Keratinocyte (primary cell): ENCODE measurements at places on chromosomes 11 and 22. TPM values are rescaled to one million over a fixed set of nuclear protein-coding genes. Genes with fewer than 3 reads are reported as not detected.

- no peak overlapping the region for H3K4me3 ChIP-seq
- DNase-seq: no peak
- H3K4me1 ChIP-seq: peaks cover 5% of the 10 kb centered on the region
- H3K27ac ChIP-seq: no peak overlapping the region
- no peaks in the 10 kb centered on the region for H3K27me3 ChIP-seq
- no peaks in the 10 kb centered on the region for H3K36me3 ChIP-seq
Measured at GRCh38 chr11:19934828-19935259, 222.2 kb downstream of the NAV2 start.

DNA sequence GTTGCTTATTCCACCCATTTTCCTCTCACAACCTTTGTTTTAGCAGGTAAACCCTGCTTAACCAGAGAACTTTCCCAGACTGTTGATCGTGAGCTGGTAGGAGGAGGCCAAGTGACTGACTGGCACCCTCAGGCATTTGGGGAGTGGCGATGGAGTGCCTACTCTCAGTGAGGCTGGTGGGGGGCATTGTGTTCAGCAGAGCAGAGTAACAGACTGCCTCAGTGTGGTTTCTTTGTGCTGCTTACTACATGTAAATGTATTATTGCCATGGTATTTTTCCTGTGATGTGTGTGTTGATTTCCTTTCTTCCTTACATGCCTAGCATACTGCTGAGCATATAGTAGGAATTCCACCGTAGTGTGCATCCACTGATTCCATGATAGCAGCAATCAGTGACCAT is 2.6 kb downstream of the MARK2 start:
- H3K27ac ChIP-seq: peak overlapping the region; percentile 63
- peaks cover 6% of the 10 kb centered on the region for H3K36me3 ChIP-seq
- DNase-seq: no peak

- no peaks in the 10 kb centered on the region for H3K27me3 ChIP-seq
- no peak for DNase-seq
- H3K4me1 ChIP-seq: peaks cover 9% of the 10 kb centered on the region
- no peak overlapping the region for H3K27ac ChIP-seq
- H3K4me3 ChIP-seq: no peak overlapping the region
Measured at GRCh38 chr11:42170601-42171000, 711.1 kb upstream of the LRRC4C start.

GRCh38 chr11:73366265-73366610 is 10.0 kb upstream of the RELT start:
- H3K4me3 ChIP-seq: no peak overlapping the region
- no peaks in the 10 kb centered on the region for H3K36me3 ChIP-seq
- H3K27me3 ChIP-seq: no peaks in the 10 kb centered on the region
- H3K27ac ChIP-seq: no peak overlapping the region

DNA sequence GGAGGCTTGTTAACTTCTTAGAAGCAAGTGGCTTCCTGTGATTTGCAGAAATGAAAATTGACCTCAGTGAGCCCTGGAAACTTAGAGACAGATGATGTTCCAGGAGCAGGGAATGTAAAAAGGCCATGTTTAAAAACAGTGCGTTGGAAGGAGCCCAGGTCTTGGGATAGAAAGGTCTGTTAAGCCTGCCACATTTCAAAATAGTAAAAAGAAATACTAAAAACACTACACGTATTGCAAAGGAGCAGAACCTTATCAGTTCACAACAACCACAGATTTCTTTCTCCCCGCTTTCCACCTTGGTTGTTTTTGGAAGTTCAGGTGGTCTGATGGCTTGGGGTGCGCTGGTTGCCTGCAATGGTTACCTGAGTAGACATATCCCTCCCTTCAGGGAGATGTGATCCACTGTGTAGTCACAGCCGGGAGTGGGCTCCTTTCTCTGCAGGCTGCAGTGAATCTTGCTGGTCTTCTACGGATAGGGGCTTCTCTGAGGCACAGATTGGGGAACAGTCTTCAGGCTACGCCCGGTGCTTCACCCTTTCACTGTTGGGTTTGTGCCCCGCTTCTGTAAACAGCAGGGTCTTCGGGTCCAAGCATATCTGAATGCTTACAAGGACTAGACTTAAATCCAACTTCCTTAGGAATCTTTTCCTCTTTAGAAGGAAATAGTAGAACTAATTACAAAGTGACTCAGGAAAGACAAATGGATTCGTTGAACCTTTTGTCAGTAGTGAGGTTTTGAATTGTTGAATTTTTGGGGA is 1.9 kb downstream of the TEAD1 start:
- no peaks in the 10 kb centered on the region for H3K27me3 ChIP-seq
- H3K36me3 ChIP-seq: no peaks in the 10 kb centered on the region
- H3K4me1 ChIP-seq: peaks cover 41% of the 10 kb centered on the region
- peak overlapping the region; percentile 97 for H3K4me3 ChIP-seq

DNA sequence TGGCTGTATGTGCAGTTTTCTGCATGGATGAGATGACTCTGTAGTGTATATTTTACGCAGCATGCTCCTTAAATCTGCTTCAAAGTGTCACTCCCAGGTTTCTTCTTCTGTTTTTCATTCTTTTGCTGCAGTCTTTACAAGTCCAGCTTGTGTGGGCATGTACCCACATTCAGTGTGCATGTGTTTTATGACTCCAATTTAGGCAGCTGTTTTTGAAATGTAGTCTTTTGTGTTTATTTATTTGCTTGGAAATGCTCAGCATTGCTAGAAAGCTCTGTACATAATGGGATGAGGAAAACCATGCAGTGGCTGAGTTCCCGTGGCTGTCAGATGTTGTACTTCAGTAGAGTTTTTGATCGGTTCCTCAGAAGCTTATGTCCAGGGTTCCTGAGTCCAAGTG is 138.5 kb downstream of the ARHGAP42 start:
- H3K27ac ChIP-seq: no peak overlapping the region
- H3K27me3 ChIP-seq: no peaks in the 10 kb centered on the region
- peaks cover 16% of the 10 kb centered on the region for H3K4me1 ChIP-seq
- DNase-seq: no peak
- H3K36me3 ChIP-seq: no peaks in the 10 kb centered on the region

DNA sequence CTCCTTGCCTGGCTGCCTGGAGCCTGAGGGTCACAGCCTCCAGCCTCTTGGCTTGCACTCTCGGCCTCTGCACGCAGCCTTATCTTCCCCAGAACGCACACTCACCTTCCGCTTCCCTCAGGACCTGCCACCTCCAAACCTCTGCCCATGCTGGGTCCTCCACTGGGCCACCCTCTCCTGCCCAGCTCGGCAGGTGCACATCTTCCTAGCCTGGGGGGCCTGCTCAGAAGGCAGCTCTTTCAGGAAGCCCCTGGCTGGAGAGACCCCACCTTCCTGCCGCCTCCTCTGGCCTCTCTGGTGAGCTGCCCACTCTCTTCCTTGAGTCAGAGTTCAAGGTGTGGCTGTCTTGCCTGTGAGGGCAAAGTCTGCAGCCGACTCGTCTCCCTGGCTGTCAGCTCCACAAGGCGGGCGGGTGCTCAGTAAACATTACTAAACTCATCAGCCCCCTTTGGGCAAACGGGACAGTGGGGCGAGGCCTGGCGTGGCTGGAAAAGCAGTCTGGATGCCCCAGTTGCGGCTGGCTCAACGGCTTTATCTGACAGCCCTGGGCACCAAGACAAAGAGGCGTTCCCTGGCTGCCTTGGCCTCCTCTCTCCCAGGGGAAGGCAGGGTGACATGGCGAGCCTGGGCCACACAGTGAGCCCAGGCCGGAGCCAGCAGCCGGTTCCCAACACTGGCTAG is 1.7 kb upstream of the LINC01488 start:
- no peaks in the 10 kb centered on the region for H3K4me1 ChIP-seq
- no peak for DNase-seq
- peaks cover 10% of the 10 kb centered on the region for H3K27me3 ChIP-seq
- no peak overlapping the region for H3K27ac ChIP-seq
- no peak overlapping the region for H3K4me3 ChIP-seq

DNA sequence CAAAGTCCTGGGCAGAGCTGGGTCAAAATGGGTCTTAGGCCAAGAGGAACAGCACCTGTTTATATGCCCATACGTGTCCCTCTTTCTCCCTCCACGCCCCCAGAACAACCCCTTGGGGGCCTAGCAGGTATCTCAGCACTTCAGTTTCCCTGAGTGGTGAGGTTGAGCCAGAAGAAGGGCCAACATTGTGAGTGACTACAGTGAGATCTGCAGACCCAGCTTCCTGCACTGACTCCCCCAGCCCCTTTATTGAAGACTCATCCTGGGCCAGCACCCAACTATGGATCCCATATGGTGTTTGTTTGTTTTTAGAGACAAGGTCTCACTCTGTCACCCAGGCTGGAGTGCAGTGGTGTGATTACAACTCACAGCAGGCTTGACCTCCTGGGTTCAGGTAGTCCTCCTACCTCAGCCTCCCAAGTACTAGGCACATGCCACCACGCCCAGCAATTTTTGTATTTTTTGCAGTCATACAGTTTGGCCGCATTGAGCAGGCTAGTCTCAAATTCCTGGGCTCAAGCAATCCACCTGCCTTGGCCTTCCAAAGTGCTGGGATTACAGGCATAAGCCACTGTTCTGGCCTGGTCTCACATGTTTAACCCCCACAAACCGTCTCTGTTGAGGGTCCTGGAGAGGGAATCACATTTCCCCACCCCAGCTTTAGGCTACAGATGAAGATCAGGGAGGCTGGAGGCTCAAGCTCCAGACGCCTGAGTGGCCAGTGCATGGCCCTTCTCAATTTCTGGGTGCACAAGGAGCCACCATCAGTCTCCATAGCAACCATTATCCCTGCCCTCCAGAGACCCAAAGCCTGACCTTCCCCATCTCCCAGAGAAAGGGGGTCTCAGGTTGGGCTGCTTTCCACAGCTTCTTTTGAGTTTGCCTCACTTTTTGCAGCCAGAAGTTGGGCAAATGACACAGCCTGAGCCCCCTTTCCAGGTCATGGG is 1.7 kb upstream of the LARGE2 start:
- no peak for DNase-seq
- no peak overlapping the region for H3K27ac ChIP-seq
- peaks cover 14% of the 10 kb centered on the region for H3K4me1 ChIP-seq
- no peaks in the 10 kb centered on the region for H3K27me3 ChIP-seq

DNA sequence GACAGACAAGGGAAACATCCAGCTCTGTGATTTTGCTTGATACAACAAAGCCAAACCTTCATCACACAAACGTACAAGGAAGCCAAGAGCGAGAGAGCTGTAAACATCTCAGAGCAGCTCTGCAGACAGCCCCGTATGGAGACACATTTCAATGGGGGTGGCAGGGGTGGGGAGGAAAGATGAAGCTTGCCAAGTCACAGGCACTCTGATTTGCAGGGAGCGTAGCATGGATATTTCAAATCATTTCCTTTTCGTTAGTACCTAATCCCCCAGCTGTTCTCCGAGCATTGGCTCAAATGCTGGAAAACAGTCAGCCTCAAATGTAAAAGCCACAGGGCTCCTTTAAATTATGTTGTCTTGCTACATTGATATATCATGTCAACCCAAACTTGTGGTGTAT is 458.9 kb upstream of the CADM1 start:
- H3K36me3 ChIP-seq: no peaks in the 10 kb centered on the region
- H3K4me3 ChIP-seq: no peak overlapping the region
- H3K27ac ChIP-seq: no peak overlapping the region
- no peaks in the 10 kb centered on the region for H3K27me3 ChIP-seq

DNA sequence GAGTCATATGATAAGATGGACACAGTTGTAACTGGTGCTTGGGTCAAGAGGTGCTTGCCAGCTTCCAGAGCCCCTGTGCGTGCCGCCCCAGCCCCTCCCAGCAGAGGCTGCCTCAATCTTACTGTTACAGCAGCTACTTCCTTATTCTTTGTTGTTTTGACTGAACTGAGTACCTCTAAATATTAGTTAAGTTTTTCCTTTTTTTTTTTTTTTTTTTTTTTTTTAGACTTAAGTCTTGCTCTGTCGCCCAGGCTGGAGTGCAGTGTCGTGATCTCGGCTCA is 8.8 kb downstream of the ZBED4 start:
- no peaks in the 10 kb centered on the region for H3K27me3 ChIP-seq
- H3K4me3 ChIP-seq: no peak overlapping the region
- no peaks in the 10 kb centered on the region for H3K4me1 ChIP-seq
- no peak overlapping the region for H3K27ac ChIP-seq
- no peak for DNase-seq

GRCh38 chr22:39537975-39538374 is 5.4 kb upstream of the RPS19BP1 start:
- no peaks in the 10 kb centered on the region for H3K36me3 ChIP-seq
- no peaks in the 10 kb centered on the region for H3K27me3 ChIP-seq
- H3K27ac ChIP-seq: no peak overlapping the region
- DNase-seq: no peak
- peaks cover 7% of the 10 kb centered on the region for H3K4me1 ChIP-seq

- no peak overlapping the region for H3K4me3 ChIP-seq
- H3K27me3 ChIP-seq: no peaks in the 10 kb centered on the region
- DNase-seq: no peak
Measured at GRCh38 chr22:36435516-36436415, 45.7 kb downstream of the TXN2 start.

DNA sequence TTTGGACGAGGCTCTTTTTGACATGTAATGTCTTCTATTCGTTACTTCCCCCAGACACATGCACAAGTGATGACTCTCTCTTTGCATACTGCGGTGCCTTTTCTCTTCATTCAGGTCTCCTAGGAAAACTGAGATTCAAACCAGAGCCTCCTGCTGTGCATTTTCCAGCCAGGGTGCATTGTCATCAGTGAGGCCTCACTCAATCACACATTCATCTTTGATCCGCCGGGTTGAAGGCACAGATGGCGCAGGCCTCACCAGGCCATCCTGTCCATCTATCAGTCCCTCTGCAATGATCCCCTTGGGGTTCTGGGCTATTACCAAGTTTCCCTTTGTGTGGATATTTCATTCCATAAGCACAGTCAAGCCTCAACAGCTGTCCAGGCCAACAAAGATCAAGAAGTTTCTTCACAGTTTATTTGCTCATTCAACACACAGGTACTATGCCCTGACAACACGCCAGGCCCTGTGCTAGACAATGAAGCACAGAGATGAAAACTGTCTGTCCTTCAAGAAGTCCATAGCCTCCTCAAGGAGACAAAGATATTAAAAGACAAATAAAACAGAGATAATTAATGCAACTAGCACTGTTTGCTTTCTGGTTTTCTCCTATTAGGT is 107.8 kb downstream of the LARGE1 start:
- DNase-seq: no peak
- H3K27ac ChIP-seq: no peak overlapping the region
- H3K36me3 ChIP-seq: no peaks in the 10 kb centered on the region
- H3K4me3 ChIP-seq: no peak overlapping the region
- H3K4me1 ChIP-seq: no peaks in the 10 kb centered on the region
- no peaks in the 10 kb centered on the region for H3K27me3 ChIP-seq

GRCh38 chr11:17000987-17001386 is 13.2 kb downstream of the PLEKHA7 start:
- H3K4me1 ChIP-seq: no peaks in the 10 kb centered on the region
- no peaks in the 10 kb centered on the region for H3K36me3 ChIP-seq
- DNase-seq: no peak
- no peak overlapping the region for H3K27ac ChIP-seq

GRCh38 chr11:102367364-102367763 is 20.4 kb downstream of the BIRC2 start:
- H3K4me3 ChIP-seq: no peak overlapping the region
- H3K36me3 ChIP-seq: peaks cover 18% of the 10 kb centered on the region
- no peaks in the 10 kb centered on the region for H3K4me1 ChIP-seq
- DNase-seq: no peak
- no peaks in the 10 kb centered on the region for H3K27me3 ChIP-seq

- H3K4me1 ChIP-seq: peaks cover 3% of the 10 kb centered on the region
- no peak for DNase-seq
- H3K27ac ChIP-seq: no peak overlapping the region
- no peaks in the 10 kb centered on the region for H3K27me3 ChIP-seq
- H3K36me3 ChIP-seq: peaks cover 20% of the 10 kb centered on the region
- H3K4me3 ChIP-seq: no peak overlapping the region
Measured at GRCh38 chr22:46363611-46364321, 28.3 kb downstream of the TRMU start.

Gene MRGPRE
- polyA plus RNA-seq: not detected in 3 replicates

Gene UQCC3
- 8.3 to 11.7 TPM (median 8.6 TPM) in 3 replicates for polyA plus RNA-seq

Gene INS
- not detected in 3 replicates for polyA plus RNA-seq

Gene CNGA4
- polyA plus RNA-seq: 0.09 to 0.18 TPM in 2 of 3 replicates, not detected in the other
